Cerebellum (tissue), 4 donors: ENCODE measurements at places on chromosomes 6 and 20.

GRCh38 chr6:45486736-45487135 is 109.0 kb upstream of the SUPT3H start:
- DNase-seq = no peak

GRCh38 chr6:138162111-138162954 is 594 bp downstream of the ARFGEF3 start:
- no peak for DNase-seq

- no peak for DNase-seq
Observed at GRCh38 chr6:155158030-155158843, 105.6 kb upstream of the CLDN20 start.

DNA sequence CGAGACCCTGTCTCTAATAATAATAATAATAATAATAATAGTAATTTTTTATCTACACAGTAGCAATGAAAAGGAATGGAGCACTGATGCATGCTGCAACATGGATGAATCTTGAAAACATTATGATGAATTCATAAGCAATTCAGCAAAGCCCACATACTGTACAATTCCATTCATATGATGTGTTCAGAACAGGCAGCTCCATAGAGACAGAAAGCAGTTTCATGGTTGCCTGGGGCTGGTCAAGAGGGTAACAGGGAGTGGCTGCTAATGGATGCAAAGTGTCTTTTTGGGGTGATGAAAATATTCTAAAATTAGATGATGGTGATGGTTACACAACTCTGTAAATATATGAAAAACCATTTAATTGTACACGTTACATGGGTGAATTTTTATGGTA is 43.6 kb downstream of the SLC24A3 start:
- DNase-seq = no peak

DNA sequence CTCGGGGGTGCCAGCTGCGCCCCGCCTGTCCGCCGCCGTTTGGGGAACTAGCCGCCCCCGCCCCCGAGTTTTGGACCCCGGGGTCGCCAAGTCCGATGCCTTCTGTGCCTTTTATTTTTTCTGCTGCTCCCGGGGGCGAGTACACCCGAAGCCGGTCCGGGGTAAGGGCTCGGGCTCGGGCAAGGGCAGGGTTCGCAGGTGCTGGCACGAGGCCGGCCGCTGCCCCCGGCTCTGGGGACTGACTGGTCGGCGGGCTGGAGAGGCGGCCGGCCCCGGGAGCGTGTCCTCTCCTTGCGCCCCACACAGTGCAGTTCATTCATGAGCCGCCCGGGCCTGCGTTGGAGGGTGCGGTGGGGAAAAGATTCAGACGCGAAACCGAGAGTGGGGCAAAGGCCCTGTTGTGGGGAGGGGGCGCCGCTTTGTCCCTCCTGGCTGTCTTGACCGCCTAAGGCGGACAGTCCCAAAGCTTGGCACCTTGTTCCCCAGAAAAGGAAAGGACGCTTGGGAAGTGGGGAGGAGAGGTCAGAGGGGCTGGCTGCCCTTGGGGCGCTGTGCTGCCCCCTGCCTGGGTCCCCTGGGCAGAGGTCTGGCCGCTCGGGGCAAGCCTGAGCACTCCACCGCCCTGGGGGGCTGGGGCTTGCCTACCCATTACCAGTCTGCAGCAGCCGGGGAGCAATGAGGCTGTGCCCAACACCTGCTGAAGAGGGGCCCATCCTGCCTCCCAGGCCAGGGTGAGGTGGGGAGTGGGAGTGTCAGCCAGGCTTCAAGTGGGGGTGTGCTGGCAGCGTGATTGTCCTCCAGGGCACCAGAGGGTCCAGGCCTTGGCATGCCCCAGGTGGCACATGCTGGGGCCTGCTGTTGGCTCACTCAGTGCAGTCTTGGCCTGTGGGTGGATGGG is 915 bp downstream of the TMEM63B start:
- peak; percentile 50 for DNase-seq

DNA sequence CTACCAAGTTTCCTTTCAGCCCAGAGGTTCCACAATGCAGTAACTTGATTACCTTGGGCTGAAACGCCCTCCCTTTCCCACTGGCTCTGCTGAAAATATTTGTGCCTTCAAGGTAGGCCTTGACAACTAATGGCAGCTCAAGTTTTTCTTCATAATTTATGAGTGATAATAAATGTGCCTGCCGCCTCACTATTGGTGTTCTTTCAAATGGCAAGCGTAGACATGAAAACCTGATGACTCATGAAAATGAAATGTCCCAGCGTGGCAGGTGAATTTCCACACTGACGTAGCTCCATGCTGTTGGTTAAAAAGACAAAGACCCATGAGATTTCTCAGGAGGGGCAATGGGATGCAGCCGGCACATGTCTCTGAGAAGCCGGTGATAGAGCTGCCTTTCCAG is 107.2 kb upstream of the GGTLC1 start:
- no peak for DNase-seq

- DNase-seq = no peak
Observed at GRCh38 chr6:159933077-159933476, 35.8 kb upstream of the IGF2R start.

- DNase-seq = no peak
Observed at GRCh38 chr6:154367839-154368695, 11.5 kb upstream of the IPCEF1 start.

DNA sequence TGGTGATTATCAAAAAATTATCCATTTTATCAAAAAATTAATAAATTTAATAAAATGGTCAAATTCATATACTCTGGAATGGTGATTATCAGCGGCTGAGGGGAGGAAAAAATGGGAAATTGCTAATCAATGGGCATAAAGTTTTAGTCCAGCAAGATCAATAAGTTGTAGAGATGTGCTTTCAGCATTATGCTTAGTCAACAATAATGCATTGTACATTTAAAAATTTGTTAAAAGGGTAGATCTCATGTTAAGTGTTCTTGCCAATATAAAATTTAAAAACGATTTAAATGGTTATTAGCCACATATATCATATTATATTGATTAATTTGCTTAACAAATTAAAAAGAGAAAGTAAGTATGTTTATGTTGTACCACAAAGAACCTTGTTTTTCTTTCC is 56.6 kb downstream of the HS3ST5 start:
- DNase-seq = no peak

- no peak for DNase-seq
Observed at GRCh38 chr20:34300809-34301586, 2.2 kb downstream of the AHCY start.

- DNase-seq = no peak
Observed at GRCh38 chr20:37335642-37336368, 10.1 kb upstream of the SRC start.

- DNase-seq = no peak
Observed at GRCh38 chr6:118704915-118705314, 53.5 kb upstream of the CEP85L start.

- DNase-seq = no peak
Observed at GRCh38 chr20:13006825-13007224, 1.9 kb upstream of the SPTLC3 start.

DNA sequence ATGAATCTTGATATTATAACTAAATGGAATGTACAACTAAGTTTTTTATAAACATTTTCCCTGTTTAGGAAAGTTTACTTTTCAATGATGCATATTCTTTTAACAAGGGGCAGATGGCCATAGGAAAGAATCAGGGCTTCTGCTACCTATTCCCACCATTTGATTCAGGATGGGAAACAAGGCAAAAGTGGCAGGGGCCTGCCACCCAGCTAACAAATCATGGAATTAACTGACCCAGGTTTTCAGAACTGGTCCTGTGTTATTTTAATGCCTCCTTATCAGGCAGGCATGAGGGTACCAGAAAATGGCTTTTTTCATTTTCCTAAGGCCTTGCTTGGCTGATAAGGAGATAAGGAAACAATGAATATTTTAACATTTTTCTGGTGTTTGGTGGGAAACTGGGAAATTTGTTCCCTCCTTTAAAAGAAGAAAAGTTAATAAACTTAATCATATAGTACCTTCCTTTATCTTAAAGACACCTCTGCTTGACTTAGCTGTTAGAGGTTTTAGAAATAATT is 6.7 kb downstream of the POU3F2 start:
- DNase-seq = no peak

DNA sequence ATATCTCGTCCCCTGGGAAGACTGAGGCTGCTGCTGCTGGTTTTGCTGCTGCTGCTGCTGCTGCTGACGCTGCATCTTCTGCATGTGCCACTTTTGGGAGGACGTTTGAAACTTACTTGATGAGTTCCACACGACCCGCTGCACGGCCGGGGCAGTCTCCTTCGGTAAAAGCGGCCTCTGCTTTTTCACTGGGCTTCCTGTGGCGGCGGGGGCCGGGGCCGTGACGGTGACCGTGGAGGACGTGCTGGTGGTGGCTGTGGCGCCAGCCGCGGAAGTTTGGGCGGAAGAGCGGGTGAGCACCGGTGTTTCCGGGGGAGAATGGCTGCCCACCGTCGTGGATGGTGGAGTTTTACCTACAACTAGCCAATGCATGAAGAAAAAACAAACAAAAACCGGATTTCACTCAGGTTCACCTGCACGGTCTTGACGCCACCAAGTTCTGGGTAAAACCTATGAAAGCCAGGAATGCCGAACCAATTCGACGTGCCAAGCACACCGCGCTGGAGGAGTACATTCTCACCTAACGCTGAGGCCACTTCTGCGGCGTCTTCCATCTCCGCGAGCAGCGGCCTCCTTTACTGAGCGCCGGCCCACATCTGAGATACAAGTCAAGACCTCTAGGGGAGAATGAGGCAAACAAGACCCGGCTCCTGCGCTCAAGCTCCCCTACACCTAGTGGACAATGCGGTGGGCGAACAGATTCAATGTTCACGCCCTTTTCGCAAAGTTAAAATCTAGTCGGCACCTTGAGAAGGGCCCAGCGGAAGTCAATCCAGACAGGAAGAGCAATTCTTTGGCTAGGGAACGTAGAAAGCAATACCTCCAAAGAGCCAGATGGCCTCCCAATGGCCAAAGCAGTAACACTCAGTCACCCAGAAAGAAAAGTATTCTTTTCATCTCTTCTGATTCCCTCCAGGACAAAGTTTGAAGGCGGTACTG is 117.5 kb downstream of the ZMYND8 start:
- DNase-seq = no peak

DNA sequence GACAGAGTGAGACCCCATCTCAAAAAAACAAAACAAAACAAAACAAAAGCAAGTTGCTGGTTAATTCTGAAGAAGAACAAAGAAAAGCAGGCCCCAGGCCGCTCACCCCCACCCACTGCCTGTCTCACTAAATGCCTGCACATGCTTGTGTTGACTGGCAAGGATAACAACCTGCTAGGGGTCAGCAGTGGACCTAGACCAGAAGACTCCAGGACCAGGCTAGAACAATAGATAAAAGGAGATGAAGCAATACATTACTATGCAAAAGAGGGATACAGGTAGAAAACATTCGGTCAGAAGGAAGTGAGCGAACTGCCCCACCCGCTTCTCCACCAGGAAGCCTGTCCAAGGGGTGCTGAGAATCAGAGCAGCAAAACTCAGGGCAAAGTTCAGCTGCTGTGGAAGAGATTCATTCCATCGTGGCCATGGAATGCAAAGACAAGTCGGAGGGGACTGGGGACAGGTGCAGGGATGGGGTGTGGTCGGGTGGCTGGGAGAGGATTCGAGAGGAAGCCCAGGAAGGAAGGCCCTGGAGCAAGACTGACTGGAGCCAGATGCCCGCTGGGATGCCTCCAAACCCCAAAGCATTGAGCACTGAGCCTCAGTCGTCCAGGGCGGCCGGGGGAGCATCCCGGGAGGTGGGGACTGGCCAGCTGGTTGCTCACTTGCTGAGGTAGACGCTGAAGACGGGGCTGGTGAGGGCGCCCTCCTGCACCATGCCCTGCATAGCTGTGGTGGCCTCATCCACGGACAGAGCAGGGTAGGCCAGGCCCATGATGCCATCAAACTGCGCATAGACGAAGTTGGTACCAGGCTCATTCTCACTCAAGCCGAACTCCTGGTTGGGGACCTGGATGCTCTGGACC is 5.3 kb downstream of the PGC start:
- DNase-seq = no peak
